ENCODE measurements at places on chromosomes 3 and 15. TPM values are rescaled to one million over a fixed set of nuclear protein-coding genes. Genes with fewer than 3 reads are reported as not detected.
A peak's percentile ranks its signal among the peaks of the same experiment; 100 is the strongest.

Gene PRR20G
- total RNA-seq, result not detected

Gene BFSP2
- total RNA-seq, result not detected

DNA sequence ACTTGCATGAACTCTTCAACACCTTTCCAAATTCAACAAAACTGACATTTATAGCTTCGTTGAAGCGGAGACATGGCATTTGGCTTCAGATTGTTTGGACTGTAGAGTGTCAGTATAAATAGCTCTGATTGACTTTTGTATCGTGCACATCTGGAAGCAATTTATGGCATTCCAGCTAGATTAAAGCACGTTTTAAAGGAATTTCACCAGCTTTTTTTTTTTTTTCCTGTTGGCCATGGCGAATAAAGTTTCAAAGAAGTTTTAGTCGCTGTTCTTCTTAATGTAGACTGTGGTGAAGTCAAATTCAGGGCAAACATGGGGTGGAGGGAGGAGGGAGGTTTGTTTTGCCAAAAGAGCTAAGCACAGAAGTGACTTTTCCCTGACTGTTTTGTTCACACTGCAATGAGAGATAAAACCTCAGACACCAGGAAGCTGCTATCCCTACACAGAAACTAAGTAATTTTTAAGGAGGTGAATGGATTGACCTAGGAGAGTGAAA lies 391.0 kb upstream of the RARB start:
- no peak for DNase-seq

- DNase-seq, result no peak
Measured at GRCh38 chr15:62999923-63000561, 42.5 kb upstream of the TPM1 start.

- DNase-seq, result no peak
Measured at GRCh38 chr15:58987036-58987435, 427 bp upstream of the RNF111 start.

DNA sequence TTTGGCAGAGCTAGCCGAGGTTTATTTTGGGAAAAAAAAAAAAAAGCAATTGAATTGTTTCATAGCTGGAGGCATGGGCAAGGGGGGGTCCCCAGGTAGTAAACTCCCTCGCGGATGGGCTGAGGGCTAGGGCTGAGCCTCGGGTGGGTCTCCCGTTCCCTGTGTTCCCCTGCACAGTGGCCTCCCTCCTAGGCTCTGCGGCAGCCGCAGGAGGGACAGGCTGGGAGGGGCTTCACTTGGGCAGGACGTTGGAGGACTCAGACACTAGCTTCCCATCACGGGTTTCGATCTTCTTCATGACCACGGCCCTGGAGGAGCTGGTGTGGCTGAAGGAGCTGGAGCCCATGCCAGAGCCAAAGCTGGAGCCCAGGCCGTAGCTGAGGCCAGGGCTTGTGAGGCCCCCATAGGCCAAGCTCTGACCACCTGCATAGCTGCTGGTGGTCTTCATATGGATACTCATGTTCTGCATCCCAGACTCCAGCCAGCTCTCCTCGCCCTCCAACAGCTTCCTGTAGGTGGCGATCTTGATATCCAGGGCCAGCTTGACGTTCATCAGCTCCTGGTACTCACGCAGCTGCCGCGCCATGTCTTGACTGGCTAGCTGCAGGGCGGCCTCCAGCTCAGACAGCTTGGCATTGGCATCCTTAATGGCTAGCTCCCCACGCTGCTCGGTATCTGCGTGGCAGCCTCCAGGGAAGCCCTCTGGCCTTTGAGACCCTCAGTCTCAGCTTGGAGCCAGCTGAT lies 64.0 kb upstream of the CDAN1 start:
- no peak for DNase-seq

GRCh38 chr15:90286678-90287077 lies 21.2 kb downstream of the NGRN start:
- peak; percentile 35 for DNase-seq

DNA sequence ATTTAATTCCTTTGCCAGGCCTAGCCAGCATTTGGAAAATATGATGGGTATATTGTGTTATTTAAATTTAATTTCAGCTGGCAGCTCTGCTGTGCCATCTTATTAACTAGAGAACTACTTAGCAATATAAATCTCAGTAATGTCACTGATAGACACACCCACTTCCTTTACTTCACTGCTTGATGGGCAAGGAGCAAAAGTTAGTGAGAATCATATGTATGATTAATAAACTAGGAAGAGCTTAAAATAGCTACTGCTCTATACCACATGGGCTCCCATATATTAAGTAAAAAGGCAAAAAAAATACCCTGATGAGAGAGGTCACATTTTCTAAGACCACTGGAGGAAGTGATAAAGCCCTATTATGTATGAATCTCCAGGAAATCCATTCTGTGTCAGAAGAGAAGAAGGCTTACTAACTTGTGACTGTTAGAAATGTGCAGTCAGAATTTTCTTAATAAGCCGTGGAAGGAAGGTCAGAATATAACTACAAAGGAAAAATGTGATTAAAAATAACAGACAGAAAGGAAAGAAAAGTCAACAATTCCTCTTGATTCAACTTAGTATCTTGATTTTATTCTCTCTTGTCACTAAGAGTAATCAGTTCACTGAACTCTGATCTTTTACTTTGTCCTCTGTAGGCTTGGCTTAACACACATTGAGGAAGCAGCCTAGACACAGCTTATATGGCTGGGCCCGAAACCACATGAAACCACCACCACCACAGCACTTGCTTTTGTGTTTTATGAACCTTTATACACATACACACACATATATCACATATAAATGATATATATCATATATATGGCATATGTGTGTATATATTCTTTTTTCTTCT lies 1233.9 kb upstream of the ALCAM start:
- DNase-seq, result no peak

DNA sequence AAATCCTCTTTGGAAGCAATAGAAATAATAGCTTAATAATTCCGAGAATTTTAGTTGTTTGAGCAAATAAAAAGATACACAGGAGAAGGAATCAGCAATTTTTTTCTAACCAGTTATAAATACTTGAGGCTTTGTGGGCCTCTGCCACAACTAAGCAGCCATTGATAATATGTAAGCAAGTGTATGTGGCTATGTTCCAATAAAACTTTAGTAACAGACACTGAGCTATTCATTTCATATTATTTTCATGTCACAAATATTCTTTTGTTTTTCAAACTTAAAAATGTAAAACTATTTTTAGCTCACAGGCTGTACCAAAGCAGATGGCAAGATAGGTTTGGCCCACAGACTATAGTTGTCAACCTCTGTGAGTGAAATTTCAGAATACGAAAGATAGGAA lies 85.7 kb downstream of the MSL2 start:
- DNase-seq, result no peak

DNA sequence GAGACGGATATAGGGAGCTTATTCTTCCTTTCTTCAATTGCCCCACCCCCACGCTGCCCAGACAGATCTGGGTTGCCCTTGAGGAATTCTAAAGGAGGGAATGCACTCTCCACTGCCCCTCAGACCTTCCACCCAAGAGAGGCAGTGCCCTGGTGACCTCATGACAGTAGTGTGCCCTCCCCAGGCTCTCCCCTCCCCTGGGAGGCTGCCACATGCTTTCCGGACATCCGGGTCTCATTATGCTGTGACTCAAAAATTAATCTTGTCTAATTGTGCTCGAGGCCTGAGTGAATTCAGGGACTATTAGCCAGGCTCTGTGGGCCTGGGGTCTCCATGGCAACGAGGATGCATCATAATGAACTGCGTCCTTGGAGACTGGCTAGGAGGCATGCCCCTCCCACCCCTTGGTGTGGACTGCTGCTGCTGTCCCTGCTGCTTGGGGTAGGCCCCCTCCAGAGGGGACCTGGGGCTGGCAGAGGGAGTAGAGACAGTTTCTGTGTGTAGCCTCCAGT lies 20.8 kb downstream of the CORO2B start:
- no peak for DNase-seq

- DNase-seq, result no peak
Measured at GRCh38 chr15:98802187-98802586, 153.8 kb downstream of the IGF1R start.
